Liver (tissue), 10 donors: ENCODE measurements at places on chromosomes 11 and 22.
A peak's percentile ranks its signal among the peaks of the same experiment; 100 is the strongest.

DNA sequence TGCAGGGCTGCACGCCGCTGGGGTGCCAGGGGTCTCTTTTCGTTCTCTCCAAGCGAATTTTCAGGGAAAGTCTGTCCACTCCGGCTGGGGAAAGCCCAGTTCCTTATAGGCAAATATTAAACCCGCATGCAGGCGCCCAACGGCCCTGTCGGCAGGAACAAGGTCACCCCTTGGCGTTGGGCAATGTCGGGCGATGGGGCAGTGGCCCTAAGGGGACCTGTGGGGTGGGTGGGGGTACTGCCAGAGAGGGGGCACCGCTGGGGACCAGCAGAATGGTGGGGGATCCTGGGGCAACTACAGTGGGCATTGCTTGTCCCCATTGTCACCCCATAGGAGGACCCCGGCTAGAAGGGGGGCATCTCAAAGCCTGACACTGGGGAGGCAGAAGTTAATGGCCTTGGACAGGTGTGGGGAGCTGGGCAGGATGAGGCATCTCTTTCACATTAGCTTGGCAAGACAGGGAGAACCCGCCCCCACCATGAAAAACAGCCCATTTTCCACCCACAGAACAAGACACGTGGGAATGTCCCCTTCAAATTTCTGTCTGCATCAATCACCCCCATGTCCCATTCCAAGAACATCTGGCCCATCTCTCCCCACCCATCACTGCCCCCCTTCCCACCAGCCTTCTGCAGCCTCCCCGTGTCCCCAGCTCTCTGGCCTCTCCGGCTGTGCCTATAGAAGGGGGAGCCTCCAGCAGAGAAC, 5.5 kb upstream of the IGF2 start:
- no peak for DNase-seq

DNA sequence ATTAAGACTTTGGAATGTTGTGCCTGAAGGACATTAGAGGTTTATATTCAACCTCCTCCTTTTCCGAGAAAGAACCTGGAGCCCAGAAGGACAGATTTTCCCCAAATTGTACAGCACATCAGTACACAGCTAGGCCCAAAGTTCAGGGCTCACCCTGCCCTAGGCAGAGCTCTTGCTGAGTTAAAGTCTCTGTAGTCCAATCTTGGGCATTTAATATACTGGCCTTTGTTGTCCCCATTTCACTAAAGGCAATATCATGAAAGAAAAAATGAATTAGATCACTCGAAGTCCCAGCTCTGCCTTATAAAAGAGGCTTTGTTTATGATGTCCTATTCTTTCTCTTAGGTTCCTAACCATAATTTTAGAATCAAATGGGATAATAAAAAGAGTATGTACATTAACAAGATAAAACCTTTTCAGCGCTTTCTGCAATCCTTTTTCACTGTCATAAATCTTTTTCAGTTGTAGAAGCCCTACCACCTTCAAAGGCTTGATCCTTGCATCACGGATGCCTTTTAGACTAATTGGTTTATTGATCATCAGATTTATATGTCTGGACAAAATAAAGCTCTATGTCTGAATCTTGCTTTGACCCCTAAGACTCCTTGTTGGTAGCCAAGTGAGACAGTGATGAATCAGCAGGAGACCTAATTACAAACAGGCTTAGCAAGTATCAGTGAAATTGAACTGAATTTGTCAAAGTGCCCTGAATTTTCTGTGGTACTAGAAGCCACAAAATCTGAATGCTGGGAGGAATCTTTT, 39.8 kb downstream of the RELT start:
- no peak for DNase-seq

- no peak for DNase-seq
Measured at GRCh38 chr11:118343981-118344515, at the start of gene CD3G. Gene CD3G, plus strand, starts transcription at chr11:118344344. Its CDS starts 80 bp downstream, at chr11:118344424.

DNA sequence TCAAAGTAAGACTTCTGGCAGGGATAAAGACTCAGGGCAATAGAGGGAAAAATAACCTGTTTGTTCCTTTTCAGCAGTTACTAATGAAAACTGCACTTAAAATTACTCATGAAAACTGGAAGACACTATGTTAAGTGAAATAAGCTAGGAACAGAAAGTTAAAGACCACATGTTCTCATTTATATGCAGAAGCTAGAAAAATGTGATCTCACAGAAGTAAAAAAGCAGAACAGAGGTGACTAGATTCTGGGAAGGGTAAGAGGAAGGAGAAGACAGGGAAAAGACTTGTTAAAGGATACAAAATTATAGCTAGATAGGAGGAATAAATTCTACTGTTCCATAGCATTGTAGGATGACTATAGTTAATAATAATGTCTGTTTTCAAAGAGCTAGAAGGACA, 22.2 kb downstream of the HPS5 start:
- DNase-seq, result no peak

DNA sequence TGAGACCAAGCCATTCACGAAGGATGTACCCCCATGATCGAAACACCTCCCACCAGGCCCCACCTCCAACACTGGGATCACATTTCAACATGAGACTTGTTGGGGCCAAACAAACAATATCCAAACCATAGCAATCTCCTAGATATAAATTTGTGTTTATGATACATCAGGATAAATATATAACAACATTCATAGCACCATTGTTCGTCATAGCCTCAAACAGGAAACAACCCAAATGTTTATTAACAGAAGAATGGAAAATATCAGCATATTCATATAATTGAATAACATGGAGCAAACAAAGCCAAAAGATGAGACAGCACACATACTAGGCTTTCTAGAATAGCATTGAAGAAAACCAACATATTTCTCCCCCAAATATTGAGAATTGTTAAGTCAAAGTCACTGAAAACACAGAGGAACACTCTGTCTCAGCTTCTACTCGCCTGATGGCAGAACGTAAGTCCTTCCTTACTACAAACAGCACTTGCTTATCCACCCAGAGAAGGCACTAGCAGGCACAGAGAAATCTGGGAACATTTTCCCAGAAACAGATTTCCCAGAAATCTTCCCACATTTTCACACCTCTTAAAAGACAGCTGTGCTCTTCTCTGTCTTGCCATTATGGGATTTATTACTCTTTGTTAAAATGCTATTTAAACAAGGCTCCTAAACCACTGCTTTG, 8.1 kb upstream of the GDPD4 start:
- DNase-seq, result no peak

- DNase-seq, result no peak
Measured at GRCh38 chr11:125463590-125464269, 32.3 kb downstream of the FEZ1 start.

DNA sequence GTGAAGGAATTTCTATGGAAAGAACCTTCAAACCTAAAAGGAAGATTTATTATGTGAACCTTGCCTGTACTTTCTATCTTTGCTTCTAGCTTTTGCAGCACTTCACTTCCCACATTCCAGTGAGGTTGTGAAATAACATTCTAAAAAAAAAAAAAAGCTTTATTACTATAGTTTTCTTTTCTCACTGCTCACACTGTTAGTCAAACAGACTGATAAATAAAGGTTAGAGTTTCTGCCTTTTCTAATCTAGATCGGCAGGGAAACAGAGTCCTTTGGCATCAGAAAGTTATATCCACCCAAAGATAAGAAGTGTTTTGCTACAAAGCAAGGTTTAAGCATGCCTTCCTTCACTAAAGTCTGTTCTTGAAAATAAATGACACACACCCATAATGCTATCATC, 2.8 kb downstream of the AAMDC start:
- DNase-seq, result no peak

- no peak for DNase-seq
Measured at GRCh38 chr11:116990061-116990473, 108.2 kb downstream of the SIK3 start.

DNA sequence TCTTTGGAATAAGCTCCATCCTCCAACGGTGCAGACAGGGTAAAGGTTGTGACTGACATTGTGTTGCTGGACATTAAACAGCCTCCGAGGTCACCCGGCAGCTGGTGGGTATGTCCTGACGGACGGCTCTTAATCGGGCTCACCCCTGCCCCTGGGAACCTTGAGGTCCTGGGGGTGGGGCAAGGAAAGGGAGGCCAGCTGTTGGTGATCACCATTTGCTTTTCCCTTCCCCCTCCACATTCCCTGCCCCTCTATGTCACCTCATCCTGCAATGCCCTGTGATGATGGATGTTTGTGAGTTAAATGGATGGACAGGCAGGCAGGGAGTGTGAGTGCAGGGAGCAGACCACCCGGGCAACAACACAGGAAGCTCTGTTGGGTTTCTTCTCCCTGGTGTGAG, 26.3 kb downstream of the APLNR start:
- no peak for DNase-seq

- no peak for DNase-seq
Measured at GRCh38 chr11:46369458-46370152, 11.9 kb upstream of the MDK start.

DNA sequence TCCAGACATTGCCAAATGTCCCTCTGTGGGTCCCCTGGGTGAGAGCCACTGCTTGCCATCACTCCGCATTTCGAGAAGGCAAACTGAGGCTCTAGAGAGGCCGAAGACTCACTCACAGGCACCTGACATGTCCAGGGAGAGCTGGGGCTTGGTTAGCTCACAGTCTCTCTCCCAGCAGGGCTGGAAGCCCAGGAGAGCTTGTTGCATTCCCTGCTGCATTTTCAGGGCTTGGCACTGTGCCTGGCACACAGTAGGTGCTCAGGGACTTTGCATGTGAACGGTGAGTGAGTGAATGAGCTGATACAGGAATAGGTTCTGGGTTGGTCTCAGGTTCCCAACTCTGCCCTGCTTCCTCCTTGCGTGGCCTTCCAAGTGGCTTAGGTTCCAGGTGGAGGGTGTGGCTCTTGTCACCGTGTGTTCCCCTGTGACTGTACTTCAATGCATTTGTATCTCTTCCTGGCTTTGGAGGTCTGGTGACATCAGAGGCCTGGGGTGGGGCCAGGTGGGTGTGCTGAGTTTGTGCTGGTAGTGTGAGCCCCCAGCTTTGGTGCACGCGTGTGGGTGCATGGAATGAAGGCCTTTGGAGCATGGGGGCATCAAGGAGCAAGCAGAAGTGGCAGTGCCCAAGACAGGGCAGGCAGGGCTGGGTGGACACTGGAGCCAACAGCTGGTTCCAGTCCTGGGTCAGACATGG, 18.4 kb upstream of the SMIM38 start:
- peak; percentile 30 for DNase-seq

- DNase-seq, result no peak
Measured at GRCh38 chr11:102302241-102302640, 15.0 kb upstream of the BIRC3 start.

GRCh38 chr11:83241291-83241946, 44.7 kb downstream of the CCDC90B start:
- peak; percentile 46 for DNase-seq

DNA sequence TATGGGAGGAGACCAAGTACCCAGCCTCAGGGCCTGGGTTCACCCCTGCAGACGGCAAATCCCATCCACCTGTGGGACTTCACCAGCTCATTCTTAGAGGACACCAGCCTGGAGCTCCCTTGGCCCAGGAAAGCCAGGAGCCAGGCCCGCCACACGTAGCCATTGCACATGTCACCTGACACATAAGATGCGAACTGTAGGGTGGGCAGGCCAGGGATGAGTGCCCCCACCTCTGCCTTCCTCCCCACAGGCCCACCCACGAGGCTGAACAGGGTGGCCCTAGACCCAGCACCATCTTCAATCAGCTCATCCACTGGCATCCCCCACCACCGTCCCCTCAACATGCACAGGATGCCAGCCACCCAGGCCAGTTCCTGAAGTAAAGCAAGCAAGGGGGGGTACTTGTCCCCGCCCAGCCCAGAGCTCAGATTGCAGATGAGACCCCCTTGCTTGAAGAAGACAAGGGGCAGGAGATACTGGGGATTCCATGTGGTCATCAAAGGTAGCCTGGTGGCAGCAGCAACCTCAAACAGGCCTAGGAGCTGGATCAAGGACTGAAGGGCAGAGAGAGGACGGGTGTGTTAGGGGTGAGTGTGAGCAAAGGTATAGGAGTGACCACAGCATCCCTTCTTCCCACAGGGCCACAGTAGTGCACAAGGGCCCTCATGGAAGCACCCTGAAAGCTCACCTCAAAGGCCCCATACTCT, 45.6 kb downstream of the IGLL5 start:
- no peak for DNase-seq

DNA sequence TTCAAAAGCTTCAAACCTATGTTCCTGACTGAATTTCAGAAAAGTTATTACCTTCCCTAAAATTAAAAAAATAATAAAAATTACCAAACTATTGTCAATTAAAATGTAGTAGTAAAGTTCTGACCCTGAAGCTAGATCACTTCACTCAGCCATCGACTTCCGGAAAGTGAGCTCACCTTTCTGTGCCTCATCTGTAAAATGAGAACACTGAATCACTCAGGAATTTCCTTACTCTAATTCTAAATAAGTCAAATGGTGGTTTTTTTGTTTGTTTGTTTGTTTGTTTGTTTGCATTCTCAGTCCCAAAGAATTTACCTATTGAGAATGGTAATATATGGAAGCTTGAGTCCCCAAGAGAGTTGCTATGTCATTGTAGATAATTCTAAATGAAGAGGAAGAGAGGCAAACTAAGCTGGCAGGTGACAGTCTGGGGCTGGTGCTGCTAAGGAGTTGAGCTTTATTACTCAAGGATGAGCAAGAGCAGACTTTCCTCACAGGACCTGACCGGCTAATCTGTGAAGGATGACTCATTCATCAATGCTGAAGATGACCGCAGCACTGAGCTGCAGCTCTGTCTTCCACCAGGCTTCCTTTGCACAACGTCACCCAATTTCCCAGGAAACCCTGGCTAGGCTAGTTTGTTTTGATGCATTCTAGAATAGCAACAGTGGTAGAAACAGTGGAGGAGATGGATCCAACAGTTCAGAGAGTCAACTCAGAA, 248.8 kb downstream of the RAB38 start:
- no peak for DNase-seq

- DNase-seq, result no peak
Measured at GRCh38 chr11:8910649-8911026, 351 bp upstream of the AKIP1 start.

- DNase-seq, result no peak
Measured at GRCh38 chr11:14755140-14755539, 111.5 kb downstream of the PDE3B start.

DNA sequence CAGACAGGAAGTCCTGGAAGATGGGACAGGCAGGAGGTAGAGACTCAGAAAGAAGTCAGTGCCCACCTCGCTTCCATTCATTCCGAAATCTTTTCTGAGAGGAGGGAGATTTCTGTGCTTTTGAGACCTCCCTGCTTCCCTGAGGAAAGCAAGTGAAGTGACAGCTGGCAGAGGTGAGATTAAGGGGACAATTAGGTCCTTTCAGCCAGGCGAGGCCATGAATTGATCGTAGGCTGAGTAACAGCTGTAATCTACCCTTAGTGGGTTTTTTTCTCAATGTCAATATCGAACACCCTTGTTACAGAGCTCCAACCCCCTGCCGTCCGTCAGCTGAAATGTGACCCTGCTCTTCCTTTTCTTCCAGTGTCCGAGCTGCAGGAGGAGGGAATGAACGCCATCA, 96.0 kb downstream of the PARVA start:
- no peak for DNase-seq

DNA sequence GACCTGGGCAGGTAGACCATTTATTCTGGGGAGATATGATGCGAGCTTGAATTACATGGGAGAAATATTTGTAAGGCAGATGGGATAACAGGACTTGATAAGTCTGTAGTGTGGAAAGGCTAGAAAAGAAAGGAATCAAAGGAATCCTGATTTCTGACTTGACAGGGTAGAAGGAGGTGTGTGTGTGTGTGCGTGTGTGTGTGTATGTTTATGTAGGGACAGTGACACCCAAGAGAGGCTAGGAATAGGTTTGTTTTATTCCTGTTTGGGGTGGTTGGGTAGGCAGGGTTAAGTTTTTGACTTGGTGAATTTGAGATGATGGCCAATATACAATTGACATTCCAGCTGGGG, 390 bp upstream of the HTATIP2 start:
- no peak for DNase-seq
